ENCODE measurements at places on chromosomes 4 and X.
A peak's percentile ranks its signal among the peaks of the same experiment; 100 is the strongest.

GRCh38 chr4:169583563-169583962 is 28.8 kb downstream of the NEK1 start:
- DNase-seq: no peak

- no peak for DNase-seq
Observed at GRCh38 chrX:33273535-33273934, 62.2 kb upstream of the DMD start.

GRCh38 chr4:94974773-94975172 is 217.0 kb downstream of the BMPR1B start:
- no peak for DNase-seq

DNA sequence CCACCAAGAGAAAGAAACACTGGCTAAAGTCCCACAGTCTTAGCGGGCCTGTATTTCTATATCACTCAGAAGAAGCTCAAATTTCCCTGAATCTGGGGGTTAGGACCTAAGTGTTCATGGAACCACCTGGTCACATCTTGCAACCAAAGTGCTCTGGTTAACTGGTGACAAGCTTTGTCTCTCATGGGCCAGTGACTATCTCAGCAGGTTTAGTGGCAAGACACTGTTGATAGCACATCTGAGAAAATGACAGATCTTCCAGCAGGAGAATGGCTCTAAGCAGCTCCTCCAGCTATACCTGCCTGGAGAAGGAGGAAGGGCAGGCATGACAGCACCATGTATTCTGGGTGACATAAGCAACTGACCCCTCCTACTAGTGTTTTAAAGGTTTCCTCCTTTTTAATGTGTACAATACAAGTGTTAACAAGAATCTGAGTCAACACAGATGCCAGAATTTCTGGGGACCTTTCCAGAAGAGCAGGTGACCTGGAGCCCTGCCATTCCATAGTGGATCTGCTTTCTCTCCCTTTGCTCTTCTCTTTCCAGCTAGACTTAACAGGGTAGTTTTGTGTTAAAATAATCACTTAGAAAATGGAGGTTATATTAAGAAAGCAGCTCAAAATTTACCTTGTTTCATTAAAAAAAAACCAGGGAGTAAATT is 17.3 kb upstream of the QRFPR start:
- no peak for DNase-seq

DNA sequence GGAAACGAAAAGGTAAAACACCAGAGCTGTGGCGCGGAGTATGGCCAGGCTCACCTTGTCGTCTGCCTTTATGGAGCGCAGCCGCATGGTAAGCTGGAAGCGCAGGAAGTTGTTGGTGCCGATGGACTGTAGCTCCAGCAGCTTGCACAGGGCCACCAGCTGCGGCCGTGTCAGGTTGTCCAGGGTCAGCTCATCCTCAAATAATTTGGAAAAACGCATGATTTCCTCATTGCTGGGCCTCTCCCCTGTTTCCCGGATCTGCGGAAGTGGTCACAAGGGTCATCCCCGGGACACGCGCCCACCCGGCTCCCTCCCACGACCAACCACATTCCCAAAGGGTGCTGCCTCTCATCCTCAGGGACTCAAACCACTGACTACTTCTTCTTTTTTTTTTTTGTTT is 23.3 kb downstream of the LETM1 start:
- no peak for DNase-seq

DNA sequence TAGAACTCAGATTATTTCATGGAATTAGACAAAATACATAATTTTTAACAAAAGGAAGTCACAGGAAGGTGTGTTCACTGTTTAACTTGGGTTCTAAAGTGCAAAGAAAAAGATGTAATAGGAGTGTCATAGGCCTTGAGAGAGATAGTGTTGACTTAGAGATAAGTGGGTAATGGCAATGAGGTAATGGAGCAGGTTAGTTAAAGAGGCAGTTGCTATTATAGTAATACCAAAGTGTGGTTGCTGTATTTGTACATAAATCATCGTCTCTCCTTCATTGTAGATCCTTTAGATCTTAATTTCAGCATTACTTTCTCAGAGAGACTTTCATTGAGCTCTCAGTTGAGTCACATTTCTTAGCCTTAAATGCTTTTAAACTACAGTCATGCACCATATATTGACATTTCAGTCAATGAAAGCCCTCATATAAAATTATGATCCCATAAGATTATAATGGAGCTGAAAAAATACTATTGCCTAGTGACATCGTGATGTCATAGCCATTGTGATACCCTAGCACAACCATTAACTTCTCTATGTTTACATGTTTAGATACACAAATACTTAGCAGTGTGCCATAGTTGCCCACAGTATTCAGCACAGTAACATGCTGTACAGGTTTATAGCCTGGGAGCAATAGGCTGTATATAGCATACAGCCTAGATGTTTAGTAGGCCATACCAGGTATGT is 245.4 kb downstream of the ADGRL3 start:
- DNase-seq: no peak

- DNase-seq: no peak
Observed at GRCh38 chr4:74544655-74545361, 99.9 kb downstream of the AREG start.

DNA sequence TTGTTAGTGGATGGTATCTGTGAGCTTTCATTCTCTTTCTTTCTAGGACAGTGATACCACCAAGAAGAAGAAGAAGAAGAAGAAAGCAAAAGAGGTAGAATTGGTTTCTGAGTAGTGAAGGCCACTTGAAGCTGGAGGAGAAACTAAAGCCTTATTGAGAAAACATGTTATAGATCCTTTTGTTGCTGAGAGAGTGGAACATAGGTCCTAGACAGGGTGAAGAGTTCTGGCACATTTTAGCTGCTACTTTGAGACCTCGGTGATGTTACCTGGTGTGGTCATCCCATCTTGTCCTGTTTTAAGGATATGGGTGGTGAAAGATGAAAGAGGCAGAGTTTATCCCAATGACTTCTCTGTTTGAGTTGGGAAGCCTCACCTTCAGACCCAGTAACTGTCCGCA is 14.1 kb downstream of the DKC1 start:
- DNase-seq: no peak

DNA sequence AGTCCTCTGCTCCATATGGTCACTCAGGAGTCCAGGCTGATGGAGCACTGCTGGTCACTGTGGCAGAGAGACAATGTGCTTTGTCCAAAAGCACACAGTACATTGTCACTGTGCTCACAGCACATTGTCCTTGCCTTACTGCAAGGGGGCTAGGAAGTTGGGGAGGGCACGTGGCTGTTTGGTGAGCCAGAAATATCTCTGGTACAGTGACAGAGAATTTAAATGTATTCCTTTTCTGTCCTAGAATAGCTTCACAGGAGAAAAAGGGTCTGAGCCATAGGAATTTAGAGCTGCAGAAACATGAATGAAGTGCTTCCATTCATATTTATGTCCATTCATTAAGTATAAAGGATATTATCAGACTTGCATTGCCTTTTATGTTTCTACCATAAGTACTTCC is 110.8 kb upstream of the TRIM2 start:
- DNase-seq: no peak

DNA sequence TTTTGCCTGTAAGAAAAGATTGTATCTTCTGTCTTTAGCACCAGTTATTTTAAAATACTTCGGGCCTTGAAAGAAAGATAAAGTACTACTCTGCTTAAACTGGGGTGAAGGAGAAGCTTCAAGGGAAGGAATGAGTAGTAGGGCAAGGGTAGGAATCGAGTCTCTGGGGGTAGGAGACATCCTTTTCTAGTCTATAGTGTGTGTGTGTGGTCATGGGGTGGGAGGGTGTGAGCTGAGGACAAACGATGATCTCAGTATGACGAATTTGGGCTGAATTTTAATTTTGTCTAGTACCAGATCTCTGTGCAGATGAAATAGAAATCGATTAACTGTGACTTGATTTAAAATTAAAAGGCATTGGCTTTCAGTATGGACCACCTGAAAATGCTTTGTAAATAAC is 3.3 kb upstream of the MYOZ2 start:
- DNase-seq: no peak

DNA sequence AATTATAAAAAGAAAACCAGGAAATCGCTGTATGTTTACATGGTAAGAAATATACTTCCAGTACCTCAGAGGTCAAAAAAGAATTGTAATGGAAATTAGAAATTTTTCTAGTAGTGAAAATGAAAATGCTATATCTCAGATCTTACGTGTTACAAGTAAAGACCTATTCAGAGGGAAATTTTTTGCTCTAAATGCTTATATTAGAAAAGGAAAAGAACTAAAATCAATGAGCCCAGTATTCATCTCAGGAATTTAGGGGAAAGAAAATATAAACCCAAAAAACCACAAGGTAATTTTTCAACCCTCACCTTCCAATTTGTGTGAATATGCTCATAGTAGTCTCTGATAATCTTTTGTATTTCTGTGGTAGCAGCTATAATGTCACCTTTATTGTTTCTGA is 145.6 kb downstream of the RAP1GDS1 start:
- DNase-seq: no peak

- no peak for DNase-seq
Observed at GRCh38 chrX:101393530-101394305, 2.9 kb downstream of the RPL36A start.

DNA sequence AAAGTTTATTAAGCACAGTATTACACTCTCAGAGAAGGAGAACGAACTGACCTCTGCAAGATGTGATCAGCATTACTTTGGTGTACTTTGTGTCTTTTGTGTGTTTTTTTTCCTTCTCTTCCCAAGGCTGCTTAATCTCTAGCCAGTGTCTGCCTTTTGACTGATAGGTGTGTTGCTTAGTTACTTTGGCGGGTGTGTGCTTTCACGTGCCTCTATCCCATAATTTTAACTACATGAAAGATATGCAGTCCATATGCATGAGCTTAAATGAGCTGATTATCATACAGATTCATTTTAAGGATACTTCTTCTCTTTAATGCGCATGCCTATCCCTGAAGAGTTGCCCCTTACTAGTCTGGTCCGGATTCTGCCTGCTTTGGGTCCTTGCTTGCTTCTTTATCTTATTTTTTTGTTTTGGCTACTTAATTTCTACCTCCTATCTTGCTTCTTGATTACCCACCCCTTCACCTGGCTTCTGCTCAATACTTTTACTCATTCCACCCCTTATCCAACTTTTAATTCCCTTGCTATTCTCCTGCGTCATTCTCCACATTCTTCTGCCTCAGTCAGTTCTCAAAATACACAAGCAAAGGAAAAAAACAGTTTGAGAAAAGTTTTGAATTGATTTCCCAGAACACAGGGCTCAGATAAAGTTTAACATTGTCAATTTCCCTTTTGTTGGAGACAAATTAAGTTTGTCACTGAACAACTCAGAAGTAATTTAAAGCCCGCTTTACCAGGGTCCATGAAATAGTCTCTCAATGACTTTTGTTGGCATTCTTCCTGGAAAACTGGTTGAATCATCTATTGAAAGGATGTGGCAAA is 182.0 kb downstream of the TENT5D start:
- DNase-seq: no peak

DNA sequence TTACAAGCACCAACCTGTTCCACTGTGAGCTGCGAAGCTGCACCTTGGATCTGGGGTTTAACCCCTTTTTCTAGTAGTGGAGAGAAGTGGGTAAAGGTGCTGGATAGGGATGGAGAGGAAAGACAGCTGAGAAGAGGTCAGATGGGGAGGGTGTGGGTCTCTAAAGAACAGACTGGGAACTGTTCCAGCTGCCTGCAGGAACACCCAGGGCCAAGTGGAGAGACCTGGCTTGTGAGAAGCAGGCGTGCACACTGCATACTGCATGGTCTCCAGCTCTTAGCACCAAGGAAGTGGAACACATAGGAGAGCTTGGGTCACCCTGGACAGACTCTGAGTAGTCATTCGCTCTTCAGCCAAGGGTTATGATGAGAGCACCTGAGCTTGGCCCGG is 16.1 kb downstream of the BCOR start:
- no peak for DNase-seq

- DNase-seq: no peak
Observed at GRCh38 chr4:147477439-147477838, 3.5 kb upstream of the EDNRA start.

- no peak for DNase-seq
Observed at GRCh38 chrX:40448793-40449192, 132.0 kb upstream of the ATP6AP2 start.

GRCh38 chr4:73704314-73705055 is 35.9 kb upstream of the CXCL8 start:
- no peak for DNase-seq

GRCh38 chr4:101944649-101945048 is 154.1 kb downstream of the BANK1 start:
- peak; percentile 11 for DNase-seq

- DNase-seq: no peak
Observed at GRCh38 chr4:153518637-153519389, 52.7 kb downstream of the TMEM131L start.

DNA sequence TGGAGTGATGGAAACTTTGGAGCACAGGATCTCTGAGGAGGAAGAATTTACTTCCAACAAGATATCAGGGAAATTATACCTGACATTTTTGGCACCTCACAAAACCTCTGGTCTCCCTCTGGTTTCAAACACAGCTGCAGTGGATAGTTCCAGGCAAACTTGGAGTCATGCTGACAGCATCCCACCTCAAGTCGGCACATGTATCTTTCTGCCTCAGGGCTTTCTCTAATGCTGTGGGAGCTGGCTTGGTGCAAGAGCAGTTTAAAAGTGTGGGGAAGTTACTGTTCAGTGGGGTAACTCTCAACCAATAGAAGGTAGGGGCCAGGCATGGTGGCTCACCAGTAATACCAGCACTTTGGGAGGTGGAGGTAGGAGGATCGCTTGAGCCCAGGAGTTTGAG is 207.1 kb upstream of the NHS start:
- no peak for DNase-seq

GRCh38 chrX:97597954-97598353 is 714.2 kb downstream of the RPA4 start:
- DNase-seq: peak; percentile 13
